ENCODE measurements at places on chromosomes 2 and 18. TPM values are rescaled to one million over a fixed set of nuclear protein-coding genes. Genes with fewer than 3 reads are reported as not detected.

The CSRNP3 gene
- total RNA-seq: 14.6 TPM

- no peak overlapping the region for H3K4me3 ChIP-seq
- H3K4me1 ChIP-seq: peaks cover 3% of the 10 kb centered on the region
- no peak for DNase-seq
- no peaks in the 10 kb centered on the region for H3K36me3 ChIP-seq
Observed at GRCh38 chr2:238817891-238818290, 30.0 kb upstream of the TWIST2 start.

- H3K4me3 ChIP-seq: no peak overlapping the region
- H3K4me1 ChIP-seq: peaks cover 4% of the 10 kb centered on the region
- no peak for DNase-seq
- no peaks in the 10 kb centered on the region for H3K36me3 ChIP-seq
- H3K27ac ChIP-seq: no peak overlapping the region
- H3K27me3 ChIP-seq: peaks cover 7% of the 10 kb centered on the region
Observed at GRCh38 chr2:46286715-46287114, 10.5 kb upstream of the EPAS1 start.

GRCh38 chr2:151189125-151189524 is 72.5 kb downstream of the RBM43 start:
- H3K4me1 ChIP-seq: no peaks in the 10 kb centered on the region
- H3K27ac ChIP-seq: no peak overlapping the region
- DNase-seq: no peak
- no peaks in the 10 kb centered on the region for H3K36me3 ChIP-seq
- no peak overlapping the region for H3K4me3 ChIP-seq

GRCh38 chr18:61750840-61751668 is 141.8 kb downstream of the RNF152 start:
- DNase-seq: no peak
- peaks cover 7% of the 10 kb centered on the region for H3K4me1 ChIP-seq
- H3K27ac ChIP-seq: no peak overlapping the region
- H3K27me3 ChIP-seq: peaks cover 6% of the 10 kb centered on the region
- H3K36me3 ChIP-seq: no peaks in the 10 kb centered on the region
